Stimulated activated CD4-positive, alpha-beta T cell treated with anti-CD3 and anti-CD28 coated beads, Interleukin-12 subunit alpha, Interleukin-12 subunit beta, amount 100 ng/mL, for 24 hours (primary cell): ENCODE measurements at places on chromosomes 12 and 14.

DNA sequence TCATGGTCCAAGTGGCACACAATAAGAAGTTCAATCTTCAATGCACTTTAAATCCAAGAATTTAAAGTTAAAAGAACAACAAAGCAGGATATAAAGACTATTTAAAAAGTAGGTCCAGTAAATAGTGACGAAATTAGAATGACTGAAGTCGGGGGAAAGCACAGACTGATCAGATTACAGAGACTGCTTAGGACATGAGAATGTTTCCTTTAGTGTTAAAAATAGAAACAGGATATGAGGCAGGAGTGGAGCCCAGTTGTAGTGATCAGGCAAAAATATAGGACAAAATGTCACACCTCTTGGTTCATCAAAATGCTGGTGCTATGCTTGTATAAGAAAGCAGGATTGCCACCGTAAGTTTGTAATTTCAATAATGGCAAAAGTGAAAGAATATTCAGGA lies 52.2 kb upstream of the CD163 start:
- DNase-seq, result no peak

DNA sequence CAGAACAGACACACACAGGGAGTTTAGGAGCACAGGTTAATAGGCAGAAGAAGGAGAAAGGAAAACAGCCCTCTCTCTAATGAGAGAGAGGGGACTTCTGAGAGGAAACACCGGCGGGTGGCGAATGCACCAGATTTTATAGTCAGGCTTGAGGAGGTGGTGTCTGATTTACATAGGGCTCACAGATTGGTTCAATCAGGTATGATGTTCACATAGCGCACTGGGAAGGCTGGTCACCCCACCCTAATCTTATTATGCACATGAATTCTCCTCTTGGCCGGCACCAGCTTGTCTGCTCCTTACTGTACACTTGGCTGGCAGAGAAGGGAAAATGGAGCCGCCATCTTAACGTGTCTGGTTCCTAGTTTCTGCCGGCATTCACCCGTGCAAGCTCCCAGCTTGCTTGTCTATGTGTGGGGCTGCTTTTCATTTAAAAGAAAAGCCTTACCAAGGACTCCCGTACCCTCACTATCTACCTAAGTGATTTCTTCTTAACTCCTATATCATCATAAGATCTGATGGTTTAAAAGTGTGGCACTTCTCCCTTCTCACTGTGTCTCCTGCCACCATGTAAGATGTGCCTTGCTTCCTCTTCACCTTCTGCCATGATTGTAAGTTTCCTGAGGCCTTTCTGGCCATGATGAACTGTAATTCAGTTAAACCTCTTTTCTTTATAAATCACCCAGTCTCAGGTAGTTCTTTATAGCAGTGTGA lies 15.1 kb downstream of the BCAT1 start:
- DNase-seq, result no peak

DNA sequence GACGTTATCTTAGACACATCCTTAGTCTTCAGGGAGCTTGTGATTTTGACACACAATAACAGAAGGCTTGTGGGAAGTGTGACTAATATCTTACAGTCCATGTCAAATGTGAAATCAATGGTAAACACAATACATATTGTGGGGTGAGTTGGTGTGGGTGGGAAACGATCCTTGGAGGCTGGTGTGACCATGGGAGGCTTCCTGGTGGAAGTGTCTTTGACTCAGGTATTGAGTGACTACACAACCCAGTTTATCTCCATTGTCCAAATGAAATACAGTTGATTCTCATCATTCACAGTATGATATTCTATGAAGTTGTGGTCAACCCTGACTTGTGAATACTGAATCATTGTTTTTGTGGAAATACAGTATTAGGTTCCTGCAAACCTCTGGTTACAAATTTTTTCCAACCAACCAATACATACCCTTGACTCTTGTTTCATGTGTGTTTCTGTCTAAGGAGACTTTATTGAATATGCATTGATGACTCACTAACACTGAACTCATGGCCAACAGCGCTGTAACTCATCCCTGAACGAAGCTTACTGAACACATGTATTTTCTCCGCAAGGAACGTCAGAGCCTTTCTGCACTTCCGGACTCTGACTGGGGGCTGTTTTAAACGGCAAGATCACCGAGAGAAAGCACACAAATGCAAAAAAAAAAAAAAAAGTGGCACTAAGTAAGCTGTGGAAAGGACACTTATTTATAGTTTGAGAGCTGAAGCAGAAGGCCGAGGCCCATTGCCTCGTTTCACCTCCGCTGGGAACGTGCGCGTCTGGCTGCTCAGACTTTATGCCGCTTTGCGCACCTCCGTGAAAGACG lies 59.0 kb downstream of the CLMN start:
- peak; percentile 17 for DNase-seq

- DNase-seq, result no peak
Observed at GRCh38 chr12:27505761-27506160, 18.2 kb upstream of the PPFIBP1 start.

DNA sequence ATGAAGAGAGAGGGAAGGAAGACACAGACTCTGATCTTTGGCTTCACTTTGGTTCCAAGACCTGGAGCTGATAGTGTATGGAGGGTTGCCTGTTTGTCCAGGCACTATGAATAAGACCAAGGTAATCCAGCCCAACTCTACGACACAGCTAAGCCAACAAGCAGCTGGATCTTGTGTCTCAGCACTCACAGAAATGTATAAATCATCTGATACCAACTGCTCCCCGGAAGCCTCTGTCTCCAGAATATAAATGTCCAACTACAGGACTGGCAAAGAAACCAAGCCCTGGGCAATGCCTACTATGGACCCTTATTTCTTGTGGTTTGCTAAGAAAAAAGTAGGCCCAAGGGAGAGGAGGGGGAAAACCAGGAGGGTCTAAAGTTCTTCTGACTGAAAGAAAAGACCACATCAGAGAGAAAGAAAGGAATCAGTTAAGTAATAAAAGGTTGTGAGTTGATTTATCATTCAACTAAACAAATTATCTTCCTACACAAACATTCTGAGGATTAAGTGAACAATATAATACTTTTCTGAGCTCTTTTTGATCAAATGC lies 204.0 kb downstream of the DAD1 start:
- DNase-seq, result no peak

- DNase-seq, result peak; percentile 26
Observed at GRCh38 chr14:70642303-70643235, 853 bp downstream of the TTC9 start.
